ENCODE measurements at places on chromosomes 7 and 10.

DNA sequence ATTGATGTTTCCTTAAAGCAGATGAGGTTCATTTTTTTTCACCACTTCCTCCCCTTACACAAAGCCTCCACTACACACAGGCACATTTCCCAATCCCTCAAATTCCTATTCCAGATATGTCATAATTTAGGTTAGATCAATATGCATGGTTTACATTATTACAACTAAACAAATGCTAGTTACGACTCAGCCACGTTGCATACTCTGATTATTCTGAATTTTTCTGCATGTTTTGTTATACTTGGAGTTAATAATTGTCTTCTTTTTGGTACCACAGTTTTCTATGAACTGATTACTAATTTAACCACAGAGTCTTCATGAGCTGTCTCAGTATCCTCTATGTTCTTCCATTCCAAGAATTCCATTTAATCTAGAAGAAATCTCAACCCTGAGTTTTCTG lies 4.4 kb upstream of the BICC1 start:
- peak; percentile 93 for DNase-seq

GRCh38 chr10:119246862-119247549 lies 39.6 kb downstream of the GRK5 start:
- DNase-seq, result peak; percentile 51

- no peak for DNase-seq
These were observed at the start of gene LIPN for GRCh38 chr10:88759366-88760101. TSS of gene LIPN (plus strand) at chr10:88760020. CDS start at chr10:88761406, 1,386 bp downstream.

- DNase-seq, result peak; percentile 45
These were observed 5.8 kb downstream of the ZNF365 start for GRCh38 chr10:62380016-62380415.
